ENCODE measurements at places on chromosomes 5 and 9. TPM values are rescaled to one million over a fixed set of nuclear protein-coding genes. Genes with fewer than 3 reads are reported as not detected.

Gene DOK3
- total RNA-seq = 2.3 TPM

Gene RGS7BP
- not detected for total RNA-seq

Gene VAV2
- 13.3 TPM for total RNA-seq

Gene QRFP
- not detected for total RNA-seq

Gene CFAP90
- total RNA-seq = not detected

Gene SPINK4
- total RNA-seq = not detected

Gene MEIKIN
- total RNA-seq = not detected

Gene MOB3B
- total RNA-seq = not detected

Gene SNX30
- 18.1 TPM for total RNA-seq

Gene BNC2
- total RNA-seq = 14.4 TPM

Gene CAMLG
- 43.9 TPM for total RNA-seq

Gene CKMT2
- total RNA-seq = not detected

Gene CTNND2
- total RNA-seq = 0.74 TPM

Gene LCN15
- total RNA-seq = not detected

Gene TAF11L10
- total RNA-seq = not detected

Gene DNM1
- 45.4 TPM for total RNA-seq

Gene SPACA9
- total RNA-seq = 4.0 TPM

Gene OR13C4
- total RNA-seq = not detected

Gene GABRA6
- total RNA-seq = not detected

Gene LCNL1
- not detected for total RNA-seq

Gene GADD45G
- not detected for total RNA-seq

Gene LCN1
- not detected for total RNA-seq

Gene HABP4
- total RNA-seq = 7.7 TPM

Gene NTRK2
- total RNA-seq = 0.64 TPM

Gene C7
- total RNA-seq = not detected

Gene C5orf34
- 8.7 TPM for total RNA-seq
